ENCODE measurements at places on chromosomes 6 and 20.

- DNase-seq: no peak
Observed at GRCh38 chr6:89081129-89081422, 525 bp downstream of the PNRC1 start.

- peak; percentile 55 for DNase-seq
Observed at GRCh38 chr6:16318538-16318937, 80.2 kb downstream of the GMPR start.

GRCh38 chr20:24432046-24432442 is 37.4 kb upstream of the SYNDIG1 start:
- no peak for DNase-seq

- DNase-seq: peak; percentile 79
Observed at GRCh38 chr6:1609648-1610496, at the start of gene FOXC1. Gene FOXC1, plus strand, starts transcription at chr6:1609915. Its CDS starts 531 bp downstream, at chr6:1610446.

- no peak for DNase-seq
Observed at GRCh38 chr20:35129647-35130069, 17.5 kb downstream of the EDEM2 start.

DNA sequence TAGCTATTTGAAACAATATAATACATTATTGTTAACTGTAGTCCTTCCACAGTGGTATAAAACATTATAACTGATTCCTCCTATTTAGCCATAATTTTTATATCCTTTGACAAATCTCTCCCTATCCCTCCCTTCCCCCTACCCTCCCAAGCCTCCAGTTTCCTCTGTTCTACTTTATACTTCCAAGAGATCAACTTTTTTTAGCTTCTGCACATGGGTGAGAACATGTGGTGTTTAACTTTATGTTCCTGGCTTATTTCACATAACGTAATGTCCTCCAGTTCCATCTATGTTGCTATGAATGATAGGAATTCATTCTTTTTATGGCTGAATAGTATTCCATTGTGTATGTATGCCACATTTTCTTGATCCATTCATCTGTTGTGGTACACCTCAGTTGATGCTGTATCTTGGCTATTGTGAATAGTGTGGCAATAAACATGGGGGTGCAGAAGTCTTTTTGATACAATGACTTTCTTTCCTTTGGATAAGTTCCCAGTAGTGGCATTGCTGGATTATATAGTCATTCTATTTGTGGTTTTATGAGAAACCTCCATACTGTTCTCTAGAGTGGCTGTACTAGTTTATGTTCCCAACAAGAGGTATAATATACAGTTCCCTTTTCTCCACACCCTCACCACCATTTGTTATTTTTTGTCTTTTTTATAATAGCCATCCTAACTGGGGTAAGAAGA is 205.0 kb downstream of the KCNQ5 start:
- DNase-seq: no peak

GRCh38 chr6:22886650-22887581 is 317.6 kb downstream of the HDGFL1 start:
- DNase-seq: no peak

DNA sequence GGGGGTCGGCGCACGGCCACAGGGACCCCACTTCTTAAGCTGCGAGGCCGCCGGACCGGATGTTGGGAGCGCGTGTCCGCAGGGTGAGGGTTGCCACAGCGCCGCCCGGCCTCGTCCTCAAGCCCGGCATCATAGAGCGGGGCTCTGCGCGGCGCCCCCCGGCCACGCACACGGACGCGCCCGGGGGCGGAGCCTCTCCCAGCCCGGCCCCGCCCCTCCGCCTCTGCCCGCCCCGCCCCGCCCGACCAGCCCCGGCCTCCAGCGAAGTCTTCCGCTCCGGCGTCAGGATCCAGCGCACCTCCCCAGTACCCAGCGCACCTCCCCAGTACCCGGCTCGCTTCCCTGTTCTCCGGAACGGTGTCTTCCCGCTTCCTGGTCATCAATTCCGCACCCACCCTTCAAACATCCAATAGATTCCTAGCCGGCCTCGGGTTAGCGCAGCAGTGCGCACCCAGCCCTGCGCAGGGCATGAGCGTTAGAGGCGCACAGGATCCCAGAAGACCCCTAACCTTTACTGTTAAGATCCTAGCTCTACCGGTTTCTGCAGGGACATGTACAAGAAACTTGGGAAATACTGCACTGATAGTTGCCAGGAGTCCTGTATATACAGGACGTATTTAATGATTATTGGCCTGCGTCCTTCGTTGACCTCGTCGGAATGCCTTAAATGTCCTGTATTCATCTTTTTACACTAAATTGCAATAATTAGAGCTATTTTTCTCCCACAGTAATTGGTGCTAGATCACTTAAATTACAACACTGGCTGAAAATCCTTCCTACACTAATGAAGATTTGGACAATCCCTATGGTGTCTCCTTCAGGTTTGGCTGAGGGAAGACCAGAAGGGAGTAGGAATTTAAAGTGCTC is 535 bp upstream of the DNAAF9 start:
- DNase-seq: peak; percentile 46

- DNase-seq: no peak
Observed at GRCh38 chr6:41747256-41748101, at the start of gene PGC. Gene PGC, minus strand, starts transcription at chr6:41747397. Its CDS starts 63 bp downstream, at chr6:41747334.

DNA sequence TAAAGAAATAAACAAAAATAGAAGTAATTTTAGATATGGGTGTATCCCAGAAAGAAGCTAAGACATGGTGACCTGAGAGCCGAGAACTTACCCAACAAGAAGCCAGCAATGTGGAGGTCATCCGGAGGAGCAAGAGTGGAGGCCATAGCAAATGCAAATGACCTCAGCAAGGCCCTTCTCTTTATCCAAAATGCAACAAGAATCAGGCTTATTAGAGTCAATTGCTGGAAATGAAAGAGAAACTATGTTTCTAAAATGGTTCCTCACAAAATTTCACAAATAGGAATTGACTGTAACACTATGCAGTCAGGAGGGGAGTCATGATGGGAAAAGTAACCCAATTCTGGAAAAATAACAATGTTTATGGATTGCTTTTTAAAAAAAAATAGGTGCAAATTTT is 90.4 kb downstream of the TNFAIP3 start:
- no peak for DNase-seq

- DNase-seq: no peak
Observed at GRCh38 chr6:36721369-36722140, 23.9 kb downstream of the RAB44 start.

GRCh38 chr6:159919011-159919511 is 28.3 kb downstream of the MAS1 start:
- no peak for DNase-seq

- DNase-seq: no peak
Observed at GRCh38 chr6:31586008-31586407, at the start of gene LST1. Gene LST1, plus strand, starts transcription at chr6:31586277. Its CDS starts 1,023 bp downstream, at chr6:31587300.

- no peak for DNase-seq
Observed at GRCh38 chr20:34401741-34402455, 38.8 kb downstream of the ITCH start.

DNA sequence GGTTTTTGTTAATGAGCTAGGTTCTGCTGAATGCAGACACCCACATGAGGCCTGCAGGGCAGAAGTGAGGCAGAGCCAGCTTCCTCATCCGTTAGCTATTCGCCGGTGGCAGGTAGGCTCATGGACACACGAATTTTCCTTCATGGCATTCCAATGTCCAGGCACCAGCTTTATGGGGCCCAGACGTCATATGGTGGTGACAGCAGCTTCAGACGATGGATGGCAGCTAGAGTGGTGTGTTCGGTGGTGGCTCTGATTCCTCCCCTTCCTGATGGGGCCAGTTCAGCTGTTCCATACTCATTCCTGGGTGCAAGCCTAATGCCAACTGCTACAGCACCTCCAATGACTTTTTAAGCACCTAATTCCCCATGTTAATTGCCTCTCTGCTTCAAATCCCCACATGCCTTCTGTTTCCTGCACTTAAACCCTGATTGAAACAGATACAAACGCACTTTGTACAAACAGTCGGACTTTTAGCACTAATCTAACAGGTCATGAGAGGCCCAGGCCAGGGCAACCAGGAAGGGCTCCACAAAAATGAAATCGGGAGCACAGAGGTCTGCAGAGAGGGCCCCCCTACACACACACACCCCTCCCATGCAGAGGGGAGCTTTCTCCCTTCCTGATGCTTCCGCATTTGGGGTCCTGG is 35.7 kb upstream of the MLN start:
- DNase-seq: no peak

GRCh38 chr6:43468748-43469681 is 8.4 kb upstream of the TJAP1 start:
- no peak for DNase-seq

- peak; percentile 44 for DNase-seq
Observed at GRCh38 chr6:116531675-116532570, 13.6 kb downstream of the TRAPPC3L start.

DNA sequence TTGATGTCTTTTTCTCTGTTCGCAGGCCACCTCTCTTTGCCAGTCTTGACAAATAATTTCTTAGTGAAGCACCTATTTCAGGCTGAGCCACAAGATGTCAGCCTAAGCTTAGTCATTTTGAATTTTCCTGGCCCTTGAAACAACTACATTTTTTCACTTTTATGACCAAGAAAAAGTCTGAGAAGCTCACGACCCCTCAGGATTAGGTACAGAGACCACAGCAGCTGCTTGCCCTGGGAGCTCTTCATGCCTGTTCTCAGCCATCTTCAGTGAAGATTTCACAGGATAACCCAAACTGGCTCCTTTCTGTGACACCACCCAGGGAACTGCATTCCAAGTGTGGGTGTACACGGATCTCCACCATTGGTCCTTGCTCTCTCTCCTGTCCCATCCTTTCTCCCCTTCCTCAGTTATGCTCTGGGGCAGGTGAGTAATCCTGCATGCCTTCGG is 38.4 kb upstream of the SPTLC3 start:
- DNase-seq: no peak

DNA sequence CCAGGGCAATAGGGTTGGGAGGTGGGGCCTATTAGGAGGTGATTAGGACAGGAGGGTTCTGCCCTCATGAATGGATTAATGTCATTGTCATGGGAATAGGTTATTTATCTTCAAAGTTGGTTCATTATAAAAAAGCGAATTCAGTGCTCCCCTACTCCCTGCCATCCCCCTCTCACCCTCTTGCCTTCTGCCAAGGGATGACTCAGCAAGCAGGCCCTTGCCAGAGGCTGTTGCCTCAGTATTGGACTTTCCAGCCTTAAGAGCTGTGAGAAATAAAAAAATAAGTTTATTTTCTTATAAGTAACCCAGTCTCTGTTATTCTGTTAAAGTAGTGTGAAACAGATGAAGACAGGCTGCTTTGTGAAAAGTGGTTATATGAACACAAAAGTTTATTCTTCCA is 381.1 kb upstream of the ZFP64 start:
- no peak for DNase-seq

DNA sequence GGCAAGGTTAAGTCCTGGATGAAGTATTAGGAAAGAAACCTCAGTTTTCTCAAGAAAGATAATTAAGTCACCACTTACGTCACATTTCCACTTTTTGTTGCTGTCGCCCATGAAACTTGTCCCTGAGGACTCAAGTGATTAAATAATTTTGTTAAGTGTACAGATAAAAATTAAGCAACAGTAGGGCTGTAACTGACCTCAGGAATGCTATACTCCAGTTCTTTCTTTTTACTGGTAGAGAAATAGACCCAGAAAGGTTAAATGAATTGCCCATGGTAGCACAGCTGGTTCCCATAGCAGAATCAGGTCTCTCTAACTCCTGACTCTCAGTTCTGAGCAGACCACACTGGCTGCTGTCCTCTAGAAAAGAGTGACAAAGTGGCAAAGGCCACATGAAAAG is 54.5 kb downstream of the CLIC5 start:
- DNase-seq: no peak

DNA sequence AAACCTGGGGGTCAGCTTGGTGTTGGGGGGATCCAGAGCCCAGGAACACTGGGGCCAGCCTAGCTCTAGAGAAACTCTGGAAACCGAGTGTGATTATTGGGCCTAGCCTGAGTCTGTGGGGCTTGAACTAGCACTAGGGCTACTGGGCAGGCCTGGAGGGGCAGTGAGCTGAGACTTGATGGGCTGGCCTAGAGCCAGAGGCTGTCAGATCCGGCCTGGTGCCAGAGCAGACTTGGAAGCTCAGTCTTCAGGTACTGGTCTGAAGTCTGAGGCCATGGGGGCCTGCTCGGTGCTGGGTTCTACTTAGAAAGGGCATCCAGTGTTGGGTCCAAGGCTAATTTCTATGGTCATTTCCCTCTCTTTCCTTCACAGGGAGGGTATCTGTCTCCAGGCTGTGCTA is 2.7 kb downstream of the DEFB112 start:
- no peak for DNase-seq

- DNase-seq: no peak
Observed at GRCh38 chr6:16733085-16733484, 28.2 kb downstream of the ATXN1 start.

DNA sequence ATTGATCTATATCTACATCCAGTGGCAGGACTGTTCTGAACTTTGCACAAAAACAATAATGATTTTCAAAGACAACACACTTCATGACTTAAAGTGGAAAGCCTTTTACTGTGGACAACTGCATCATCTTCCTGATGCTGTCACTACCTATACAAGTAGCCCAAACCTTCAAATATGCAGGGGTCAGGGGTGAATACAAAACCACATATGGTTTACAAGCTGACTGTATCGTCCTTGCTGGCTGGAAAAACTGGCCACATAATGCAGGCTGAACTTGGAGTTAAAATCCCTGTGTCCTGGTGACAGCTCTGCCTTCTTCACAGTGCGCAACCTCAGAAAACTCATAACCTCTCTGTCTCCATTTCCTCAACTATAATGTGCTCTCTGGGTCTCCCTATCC is 128.9 kb downstream of the GMDS start:
- DNase-seq: no peak

All from amniotic stem cell (primary cell).